Mesenteric fat pad (tissue), 1 donor: ENCODE measurements at places on chromosomes 11 and 22.

DNA sequence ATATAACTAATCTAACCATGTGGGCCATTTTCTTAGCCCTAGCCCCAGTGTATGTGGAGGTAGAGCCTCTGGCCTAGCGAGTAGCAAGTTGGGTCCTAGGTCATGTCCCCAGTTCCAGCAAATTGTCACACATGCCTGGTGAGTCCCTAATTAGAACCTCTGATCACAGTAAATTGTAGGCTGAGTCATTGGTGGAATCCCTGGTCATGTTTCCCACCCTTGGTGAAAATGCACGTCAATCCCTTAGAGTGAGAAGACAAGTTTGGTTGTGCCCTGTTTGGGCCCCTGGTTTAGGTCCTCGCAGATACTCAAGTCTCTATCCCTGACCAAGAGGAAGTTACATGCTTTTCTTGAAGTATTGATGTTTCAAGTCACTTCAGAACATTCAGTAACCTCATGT is 46.7 kb downstream of the ATM start:
- no peak for DNase-seq

GRCh38 chr11:112694813-112695212 is 266.4 kb upstream of the NCAM1 start:
- no peak for DNase-seq

- DNase-seq, result no peak
Observed at GRCh38 chr11:129636926-129637325, 178.7 kb upstream of the TMEM45B start.

DNA sequence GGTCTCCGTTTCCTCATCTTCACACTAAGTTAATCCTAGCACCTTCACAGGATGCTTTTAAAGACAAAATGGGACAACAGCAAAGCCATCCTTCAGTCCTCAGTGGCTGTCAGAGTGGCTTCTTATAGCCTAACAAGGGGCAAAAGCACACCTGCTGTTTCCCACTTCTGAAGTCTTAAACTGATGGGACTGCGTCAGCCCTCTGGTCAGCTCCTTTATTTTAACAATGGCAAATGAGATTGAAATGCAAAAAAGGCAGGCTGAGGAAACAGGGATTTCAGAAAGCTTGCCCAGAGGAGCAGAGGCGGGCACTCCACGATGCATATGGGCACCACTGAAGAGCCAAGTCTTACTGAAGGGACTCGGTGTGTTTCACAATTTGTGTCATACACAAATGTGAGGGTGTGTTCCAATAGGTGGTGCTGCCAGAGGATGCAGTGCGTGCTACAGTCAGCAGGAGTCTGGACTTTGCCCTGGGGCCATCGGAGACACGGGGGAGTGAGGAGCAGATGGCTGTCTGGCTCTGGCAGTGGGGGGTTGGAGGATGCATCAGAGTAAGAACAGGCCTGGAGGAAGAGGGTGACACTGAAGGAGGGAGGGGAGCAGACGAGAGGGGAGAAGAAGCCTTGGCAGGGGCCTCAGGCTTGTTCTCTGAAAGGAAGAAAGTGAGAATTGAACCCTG is 47.3 kb downstream of the TENM4 start:
- no peak for DNase-seq

DNA sequence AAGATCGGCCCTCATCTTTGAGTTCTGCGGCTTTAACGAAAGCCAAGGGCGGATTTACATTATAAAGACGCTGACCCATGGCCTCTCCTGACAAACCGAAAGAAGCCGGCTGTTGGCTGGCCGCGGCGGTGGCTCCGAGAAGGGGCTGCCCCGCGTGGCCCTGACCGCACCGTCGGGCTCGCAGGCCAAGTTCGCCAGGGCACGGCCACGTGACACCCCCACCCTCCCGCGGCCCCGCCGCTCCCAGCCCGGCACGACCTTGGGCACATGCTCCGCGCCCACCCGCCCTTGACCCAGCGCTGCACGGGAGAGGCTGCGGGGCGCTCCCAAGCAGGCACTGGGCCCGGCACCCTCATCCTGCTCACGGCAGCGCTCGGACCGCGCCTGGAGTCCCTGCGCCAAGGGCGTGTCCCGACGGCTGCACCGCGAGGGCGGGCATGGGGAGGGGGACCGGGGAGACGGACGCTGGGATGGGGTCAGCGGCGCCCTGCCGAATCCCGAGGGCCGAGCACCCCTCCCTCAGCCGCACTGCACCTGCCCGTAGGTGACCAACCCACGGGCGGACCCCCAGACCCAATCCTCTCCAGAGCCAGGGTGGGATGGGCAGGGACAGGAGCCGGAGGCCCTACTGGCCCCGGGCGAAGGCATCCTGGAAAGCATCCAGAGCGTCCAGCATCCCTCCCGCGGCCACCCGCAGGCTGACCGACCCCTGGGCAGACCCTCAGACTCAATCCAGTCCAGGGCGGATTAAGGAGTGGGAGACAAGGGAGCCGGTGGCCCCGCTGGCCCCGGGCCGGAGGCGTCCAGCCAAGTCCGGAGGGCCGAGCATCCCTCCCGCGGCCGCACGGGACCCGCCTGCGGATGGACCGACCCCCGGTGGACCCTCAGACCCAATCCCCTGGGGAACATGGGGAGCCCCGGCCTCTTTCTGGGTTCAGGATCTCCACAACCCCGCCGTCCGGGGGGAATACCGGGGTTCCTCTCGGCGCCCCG is 759 bp downstream of the CPT1A start:
- DNase-seq, result no peak

GRCh38 chr11:57536947-57537619 is at the start of gene SMTNL1:
Gene SMTNL1, plus strand, starts transcription at chr11:57537595. Its CDS starts 5,048 bp downstream, at chr11:57542643.
- no peak for DNase-seq

- DNase-seq, result no peak
Observed at GRCh38 chr11:945986-946385, 20.3 kb downstream of the AP2A2 start.

DNA sequence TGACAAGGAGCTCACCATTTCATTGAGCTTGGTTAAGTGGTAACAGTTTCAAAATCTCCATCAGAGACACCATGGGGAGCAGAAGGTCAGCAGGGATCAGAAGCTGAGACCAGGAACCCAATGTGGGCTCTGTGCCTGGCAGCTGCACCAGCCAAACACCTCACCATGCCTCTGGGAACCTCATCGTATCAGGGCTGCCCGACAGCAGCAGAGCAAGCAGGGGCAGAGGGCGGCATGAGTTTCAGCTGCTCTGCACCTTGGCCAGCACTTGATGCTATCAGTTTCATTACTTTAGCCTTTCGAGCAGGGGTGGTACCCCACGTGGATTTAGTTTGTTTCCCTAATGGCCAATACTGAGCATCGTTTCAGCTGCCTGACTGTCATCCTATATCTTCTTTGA is 77.8 kb downstream of the DGCR2 start:
- DNase-seq, result no peak

DNA sequence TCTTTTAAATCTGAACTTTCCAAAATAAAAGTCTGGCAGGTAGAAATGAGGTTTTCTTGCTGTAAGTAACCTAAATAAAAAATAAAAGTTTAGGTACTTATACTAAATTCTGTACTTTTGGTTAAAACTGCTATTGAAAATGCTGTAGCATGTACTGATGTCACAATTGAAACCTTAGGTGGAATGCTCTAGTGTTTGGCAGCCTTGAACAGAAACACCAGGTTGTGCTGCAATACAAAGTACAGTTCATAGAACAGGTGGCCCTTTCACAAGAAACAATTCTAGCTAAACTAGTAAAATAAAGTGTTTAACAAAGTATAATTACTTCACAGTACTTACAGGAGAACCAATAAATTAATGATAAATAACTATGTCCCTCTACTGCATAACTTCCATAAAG is 25.1 kb downstream of the NPAT start:
- DNase-seq, result no peak

DNA sequence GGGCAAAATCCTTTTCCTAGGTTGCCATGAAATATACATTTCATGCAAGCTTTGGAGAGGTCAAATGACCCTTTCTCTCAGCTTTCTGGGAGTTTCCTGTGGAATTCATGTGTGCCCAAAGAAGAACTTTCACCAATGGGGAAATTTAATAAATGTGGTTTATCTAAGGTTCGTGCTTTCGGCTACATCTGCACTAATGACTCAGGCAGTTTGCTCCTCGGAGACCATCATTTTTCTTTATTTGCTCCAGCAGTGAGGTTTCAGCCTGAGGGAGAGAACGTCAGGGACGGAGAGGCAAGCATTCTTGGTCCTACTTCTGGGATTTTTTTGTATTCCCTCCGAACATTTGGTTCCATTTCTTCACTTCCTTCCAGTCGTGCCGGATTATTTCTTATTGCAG is 85.2 kb downstream of the FLI1 start:
- DNase-seq, result no peak

- no peak for DNase-seq
Observed at GRCh38 chr11:126354631-126355323, 709 bp upstream of the ST3GAL4 start.

GRCh38 chr22:39169797-39170466 is 17.5 kb upstream of the CBX7 start:
- DNase-seq, result no peak

- peak; percentile 82 for DNase-seq
Observed at GRCh38 chr11:77201370-77201769, 73.3 kb downstream of the MYO7A start.

- no peak for DNase-seq
Observed at GRCh38 chr11:113177671-113178070, 136.7 kb upstream of the TTC12 start.

- DNase-seq, result no peak
Observed at GRCh38 chr11:127825183-127825582, 762.2 kb downstream of the ETS1 start.

DNA sequence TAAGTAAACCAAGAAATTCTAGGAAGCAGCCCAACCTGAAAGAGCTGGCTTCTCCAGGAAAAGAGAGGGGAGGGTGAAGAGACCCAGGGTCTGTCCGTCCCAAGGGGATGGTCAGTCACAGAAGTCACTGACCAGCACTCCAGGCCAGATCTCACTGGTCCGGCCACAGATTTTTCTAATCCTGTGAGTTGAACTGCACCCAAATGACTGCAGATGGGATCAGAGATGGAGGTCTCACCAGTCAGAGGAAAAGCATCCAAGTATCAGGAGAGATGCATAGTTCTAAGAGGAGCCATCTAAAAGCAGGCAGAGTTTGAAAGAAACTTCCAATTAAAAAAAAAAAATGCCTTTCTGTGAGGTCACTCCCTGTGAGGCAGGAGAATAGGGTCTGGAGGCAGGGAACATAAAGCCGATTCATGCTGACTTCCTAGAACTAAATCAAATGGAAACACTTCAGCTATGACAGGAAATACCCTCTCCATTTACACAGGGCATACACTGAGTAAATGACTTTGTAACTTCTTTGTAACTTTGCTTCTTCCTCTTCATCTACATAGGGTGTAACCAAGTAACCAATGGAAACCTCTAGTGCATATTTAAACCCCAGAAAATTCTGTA is 144.5 kb downstream of the CCDC34 start:
- no peak for DNase-seq

DNA sequence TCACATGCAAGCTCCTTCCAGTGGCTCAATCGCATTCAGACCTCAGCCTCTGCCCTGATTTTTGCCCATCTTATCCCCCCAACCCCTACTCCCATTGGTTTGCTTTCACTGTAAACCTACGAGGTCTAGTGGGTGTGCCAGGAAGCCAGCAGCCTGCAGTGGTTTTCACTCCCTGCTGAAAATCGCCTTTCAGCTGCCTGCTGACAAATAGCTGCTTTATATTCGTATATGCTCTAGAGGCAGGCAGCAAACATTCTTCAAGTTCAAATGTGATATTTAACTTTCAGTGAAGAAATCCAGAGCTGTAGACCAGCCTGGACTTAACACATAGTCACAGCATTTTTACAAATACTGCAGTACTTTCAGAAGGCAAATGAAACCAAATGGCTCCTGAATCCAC is 92.8 kb upstream of the APOA1 start:
- DNase-seq, result no peak

DNA sequence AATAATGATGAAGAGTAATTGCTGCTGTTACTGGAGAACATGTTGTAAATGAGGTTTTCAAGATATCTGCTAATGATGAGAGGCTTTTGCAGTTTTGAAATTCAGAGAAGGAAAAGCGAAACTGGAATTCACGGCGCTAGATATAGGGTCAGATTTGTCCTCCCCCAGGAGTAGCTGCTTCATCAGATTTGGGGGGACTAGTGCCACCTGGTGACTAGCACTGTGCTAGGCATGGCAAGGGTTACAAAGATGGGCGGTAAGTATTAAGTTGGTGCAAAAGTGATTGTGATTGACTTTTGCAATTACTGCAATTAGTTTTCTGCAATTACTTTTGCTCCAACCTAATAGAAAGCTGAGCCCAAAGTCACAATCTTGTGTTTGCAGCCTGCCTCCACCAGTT is 879.9 kb upstream of the TENM4 start:
- no peak for DNase-seq
